Left lung (tissue), 14 donors: ENCODE measurements at places on chromosomes 6 and 20. TPM values are rescaled to one million over a fixed set of nuclear protein-coding genes. Genes with fewer than 3 reads are reported as not detected.

DNA sequence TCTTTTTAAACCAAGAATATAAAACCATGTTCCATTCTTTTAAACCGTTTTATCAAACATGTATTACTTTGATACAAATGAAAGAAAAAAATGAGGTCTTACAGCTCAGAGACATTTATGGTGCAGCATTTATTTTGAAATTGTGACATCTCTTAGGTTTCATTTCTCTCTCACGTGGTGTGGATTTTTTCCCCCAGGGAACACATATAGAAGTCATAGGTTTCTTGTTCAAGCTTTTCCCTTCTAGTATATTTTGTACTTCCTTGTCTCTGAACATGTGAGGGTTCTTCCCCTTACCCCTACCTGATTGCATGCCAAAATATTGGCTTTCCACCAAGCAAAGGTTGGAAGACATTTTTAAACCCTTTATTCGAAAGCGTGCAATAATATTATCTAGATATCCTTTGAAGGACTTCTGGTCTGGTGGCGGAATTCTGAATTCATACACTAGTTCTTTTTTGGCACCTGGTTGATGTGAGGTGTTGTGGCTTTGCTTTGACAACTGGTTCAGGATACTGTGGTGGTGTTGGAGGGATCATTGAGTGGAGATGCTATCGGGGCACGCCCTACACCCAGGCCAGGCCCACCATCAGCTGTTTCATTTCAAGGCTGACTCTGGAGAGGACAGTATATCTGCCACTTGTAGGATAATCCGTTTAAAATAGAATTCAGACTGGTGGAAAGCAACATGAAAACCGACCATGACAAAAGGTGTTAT is 5.6 kb upstream of the FAM50B start:
- H3K36me3 ChIP-seq, result no peaks in the 10 kb centered on the region
- H3K4me1 ChIP-seq, result peaks cover 13% of the 10 kb centered on the region
- no peak for DNase-seq
- H3K4me3 ChIP-seq, result no peak overlapping the region

GRCh38 chr6:121321282-121321681 is 13.0 kb downstream of the TBC1D32 start:
- no peaks in the 10 kb centered on the region for H3K27me3 ChIP-seq
- no peak overlapping the region for H3K4me3 ChIP-seq
- no peaks in the 10 kb centered on the region for H3K4me1 ChIP-seq
- no peak overlapping the region for H3K27ac ChIP-seq
- peaks cover 4% of the 10 kb centered on the region for H3K36me3 ChIP-seq

- H3K4me1 ChIP-seq, result peaks cover 4% of the 10 kb centered on the region
- no peak overlapping the region for H3K27ac ChIP-seq
- no peak for DNase-seq
- H3K27me3 ChIP-seq, result no peaks in the 10 kb centered on the region
- H3K36me3 ChIP-seq, result no peaks in the 10 kb centered on the region
- H3K4me3 ChIP-seq, result no peak overlapping the region
Measured at GRCh38 chr20:23603321-23603720, 2.4 kb downstream of the CST9 start.

GRCh38 chr6:107114926-107115694 is at the start of gene BEND3:
Gene BEND3 (minus strand): TSS chr6:107115515. CDS start chr6:107099285, 16,230 bp downstream.
- DNase-seq, result peak; percentile 48
- H3K4me3 ChIP-seq, result peak within 1 kb of the TSS; percentile 55
- peak within 1 kb of the TSS; percentile 41 for H3K27ac ChIP-seq
- H3K4me1 ChIP-seq, result peaks cover 31% of the 10 kb centered on the region
- no peaks in the 10 kb centered on the region for H3K36me3 ChIP-seq

- no peaks in the 10 kb centered on the region for H3K36me3 ChIP-seq
- DNase-seq, result no peak
- no peak overlapping the region for H3K27ac ChIP-seq
- H3K27me3 ChIP-seq, result no peaks in the 10 kb centered on the region
- no peaks in the 10 kb centered on the region for H3K4me1 ChIP-seq
- H3K4me3 ChIP-seq, result no peak overlapping the region
Measured at GRCh38 chr6:100372326-100373091, 92.2 kb downstream of the SIM1 start.

DNA sequence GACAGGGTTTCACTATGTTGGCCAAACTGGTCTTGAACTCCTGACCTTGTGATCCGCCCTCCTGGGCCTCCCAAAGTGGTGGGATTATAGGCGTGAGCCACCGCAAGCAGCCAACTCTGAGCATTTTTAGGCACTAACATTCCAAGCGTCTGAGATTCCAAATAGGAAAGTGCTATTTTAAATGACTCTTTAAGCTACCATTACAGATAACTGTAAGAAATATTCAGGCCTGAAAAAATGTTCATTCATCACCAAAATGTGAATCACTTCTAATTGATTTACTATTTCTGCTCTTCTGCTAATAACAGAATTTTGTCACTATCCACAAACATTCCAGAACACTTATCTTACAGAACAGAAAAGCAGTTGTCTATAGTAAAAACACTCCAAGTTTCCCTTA is 106.5 kb downstream of the BACH2 start:
- H3K27me3 ChIP-seq, result no peaks in the 10 kb centered on the region
- H3K4me3 ChIP-seq, result no peak overlapping the region
- no peak overlapping the region for H3K27ac ChIP-seq
- no peaks in the 10 kb centered on the region for H3K36me3 ChIP-seq
- DNase-seq, result no peak

DNA sequence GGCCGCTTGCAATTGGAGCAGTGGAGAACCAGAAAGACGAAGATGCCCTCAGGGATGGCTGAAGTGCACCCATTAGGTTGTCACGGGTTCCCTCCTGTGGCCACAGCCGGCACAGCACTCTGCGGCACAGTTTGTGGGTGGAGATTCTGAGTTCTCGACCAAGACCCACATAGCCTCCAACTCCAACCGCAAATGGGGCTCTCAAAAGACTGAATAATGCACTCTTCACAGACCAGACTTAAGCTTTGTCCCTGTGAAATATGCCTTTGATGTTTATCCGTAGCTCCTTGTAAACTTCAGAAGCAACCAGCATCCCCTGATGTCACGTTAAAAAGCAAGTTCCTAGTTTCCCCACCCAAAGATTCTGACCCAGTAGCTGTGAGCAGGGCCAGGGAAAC is 934 bp upstream of the CST9 start:
- H3K36me3 ChIP-seq, result no peaks in the 10 kb centered on the region
- H3K4me1 ChIP-seq, result no peaks in the 10 kb centered on the region
- H3K27me3 ChIP-seq, result no peaks in the 10 kb centered on the region

- peaks cover 8% of the 10 kb centered on the region for H3K4me1 ChIP-seq
- no peak for DNase-seq
- H3K27ac ChIP-seq, result no peak overlapping the region
- H3K27me3 ChIP-seq, result peaks cover 13% of the 10 kb centered on the region
- H3K36me3 ChIP-seq, result no peaks in the 10 kb centered on the region
Measured at GRCh38 chr6:158942349-158942748, 57.7 kb downstream of the RSPH3 start.

DNA sequence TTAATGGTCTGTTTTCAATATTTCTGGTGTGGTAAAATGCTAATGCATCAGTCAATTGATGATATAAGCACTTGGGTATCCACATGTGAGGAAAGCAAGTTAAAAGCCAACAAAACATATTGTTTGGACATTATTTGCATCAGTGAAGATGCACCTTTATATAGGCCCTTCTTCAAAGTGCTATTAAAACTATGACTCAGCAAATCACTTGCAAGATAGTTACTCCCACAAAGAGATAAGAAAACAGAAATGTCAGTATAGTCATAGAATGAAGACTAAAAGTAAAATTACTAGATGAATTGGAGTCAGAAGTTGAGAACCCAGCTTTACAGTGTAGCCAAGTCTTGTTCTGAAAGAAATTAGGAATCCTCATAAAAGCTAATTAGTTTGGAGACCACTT is 14.6 kb upstream of the GRM1 start:
- H3K4me3 ChIP-seq, result no peak overlapping the region
- no peak for DNase-seq
- H3K4me1 ChIP-seq, result no peaks in the 10 kb centered on the region
- H3K27ac ChIP-seq, result no peak overlapping the region
- no peaks in the 10 kb centered on the region for H3K36me3 ChIP-seq

DNA sequence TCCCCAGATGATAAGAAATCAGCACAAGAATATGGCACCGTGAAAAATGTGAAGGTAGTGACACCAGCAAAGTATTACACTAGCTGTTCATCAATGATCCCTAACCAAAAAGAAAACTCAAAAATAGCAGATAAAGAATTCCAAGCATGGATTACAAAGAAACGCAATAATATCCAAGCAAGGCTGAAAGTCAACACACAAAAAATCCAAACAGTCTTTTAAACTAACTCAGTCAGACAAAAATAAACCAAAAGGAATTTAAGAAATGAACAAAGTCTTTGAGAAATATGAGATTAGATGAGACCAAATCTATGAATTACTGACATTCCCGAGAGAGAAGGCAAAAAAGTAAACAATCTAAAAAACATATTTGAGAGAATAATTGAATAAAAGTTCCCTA is 976.1 kb upstream of the MAP3K7 start:
- H3K4me3 ChIP-seq, result no peak overlapping the region
- no peak for DNase-seq
- H3K27me3 ChIP-seq, result no peaks in the 10 kb centered on the region
- H3K27ac ChIP-seq, result no peak overlapping the region
- no peaks in the 10 kb centered on the region for H3K4me1 ChIP-seq
- no peaks in the 10 kb centered on the region for H3K36me3 ChIP-seq

GRCh38 chr6:70371454-70372105 is 41.7 kb upstream of the FAM135A start:
- H3K27ac ChIP-seq, result no peak overlapping the region
- H3K27me3 ChIP-seq, result no peaks in the 10 kb centered on the region
- DNase-seq, result no peak

Gene MRPS18A
- 32.5 TPM for total RNA-seq

Gene PAX1
- not detected for total RNA-seq

Gene KIF25
- total RNA-seq, result 0.63 TPM

Gene SNX5
- total RNA-seq, result 82.0 TPM
